Activated CD4-positive, alpha-beta T cell treated with anti-CD3 and anti-CD28 coated beads, Interleukin-2, Interleukin-6, amounts not matched to agents 100 ng/mL and 50 ng/mL, durations not matched to agents 16 hours and 8 hours (primary cell): ENCODE measurements at places on chromosomes 1 and 21.
A peak's percentile ranks its signal among the peaks of the same experiment; 100 is the strongest.

DNA sequence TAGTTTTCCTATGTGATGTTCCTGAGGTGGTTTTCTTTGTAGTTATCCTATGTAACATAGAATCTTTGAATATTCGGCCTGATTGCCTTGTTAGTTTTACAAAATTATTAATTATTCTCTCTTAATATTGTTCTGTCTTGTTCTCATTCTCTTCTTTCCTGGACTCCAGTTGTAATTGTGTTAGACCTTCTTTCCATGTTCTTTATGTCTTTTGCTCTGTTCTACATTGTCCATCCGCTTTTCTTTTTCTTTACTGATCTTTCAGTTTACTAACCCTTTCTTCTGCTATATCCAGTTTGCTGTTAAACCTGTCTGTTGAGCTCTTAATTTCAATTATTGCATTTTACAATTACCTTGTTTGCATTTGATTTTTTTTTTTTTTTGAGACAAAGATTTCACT is 89.3 kb downstream of the PEX14 start:
- no peak for DNase-seq

DNA sequence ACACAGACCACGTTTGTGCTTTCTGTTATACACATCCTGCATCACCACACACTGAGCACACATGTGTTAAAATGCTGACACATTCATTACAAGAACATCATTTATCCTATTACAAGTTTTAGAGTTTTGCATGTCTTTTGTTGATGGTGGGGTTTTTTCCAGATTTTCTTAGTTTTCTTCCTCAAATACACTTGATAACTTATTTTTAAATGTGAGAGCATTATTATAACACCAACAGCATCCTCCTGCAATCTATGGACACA is 67.3 kb downstream of the TGFBR3 start:
- DNase-seq, result no peak

DNA sequence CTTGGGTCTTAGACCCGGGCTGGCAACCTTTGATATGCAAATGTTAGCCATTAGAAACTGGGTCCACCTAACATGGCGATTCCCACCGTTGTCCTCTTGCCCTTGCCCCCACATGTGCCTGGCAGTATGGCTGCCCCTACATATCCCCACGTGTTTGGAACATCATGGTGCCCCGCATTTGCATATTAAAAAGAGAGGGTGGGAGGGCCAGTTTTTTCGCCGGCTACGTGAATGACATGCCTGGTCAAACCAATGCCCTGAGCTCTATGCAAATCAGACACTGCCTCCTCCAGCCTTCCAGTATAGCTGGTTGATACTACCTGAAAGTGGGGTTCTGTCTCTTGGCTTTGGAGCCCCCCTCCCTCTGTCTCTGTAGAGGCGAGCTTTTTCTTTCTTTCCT is 133.0 kb downstream of the CDC42BPA start:
- DNase-seq, result no peak

DNA sequence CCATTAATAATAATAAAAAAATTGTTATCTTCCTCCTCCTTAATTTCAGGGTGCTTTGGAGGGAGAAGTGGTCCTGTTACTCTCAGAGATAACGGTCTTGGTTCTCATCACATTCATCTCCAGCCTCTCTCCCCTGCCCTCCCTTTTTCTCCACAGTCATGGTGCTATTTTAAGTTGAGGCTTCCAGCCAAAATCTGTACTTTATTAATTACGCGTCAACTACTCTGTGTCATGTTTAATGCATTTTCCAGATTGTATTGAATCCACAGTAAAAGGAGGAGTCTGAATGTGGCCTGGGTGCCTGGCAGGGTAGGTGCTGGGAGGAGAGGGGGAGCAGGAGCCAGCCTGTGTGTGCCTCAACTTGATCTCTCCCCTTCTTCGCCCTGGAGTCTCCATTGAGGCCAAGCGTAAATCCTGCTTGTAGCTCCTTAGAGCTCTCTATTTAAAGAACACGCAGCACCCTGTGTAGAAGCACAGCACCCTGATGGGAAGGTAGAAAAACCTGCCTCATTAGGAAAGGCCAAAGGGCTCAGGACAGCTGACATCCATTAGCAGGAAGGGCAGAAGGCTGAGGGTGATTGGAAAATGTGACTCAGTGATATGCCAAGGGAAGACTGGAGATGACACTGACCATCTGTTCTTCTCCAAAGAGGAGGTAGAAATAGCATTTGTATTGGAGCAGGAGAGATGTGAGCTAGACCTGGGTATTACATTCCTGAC is 82.4 kb downstream of the PLXNA2 start:
- DNase-seq, result no peak

DNA sequence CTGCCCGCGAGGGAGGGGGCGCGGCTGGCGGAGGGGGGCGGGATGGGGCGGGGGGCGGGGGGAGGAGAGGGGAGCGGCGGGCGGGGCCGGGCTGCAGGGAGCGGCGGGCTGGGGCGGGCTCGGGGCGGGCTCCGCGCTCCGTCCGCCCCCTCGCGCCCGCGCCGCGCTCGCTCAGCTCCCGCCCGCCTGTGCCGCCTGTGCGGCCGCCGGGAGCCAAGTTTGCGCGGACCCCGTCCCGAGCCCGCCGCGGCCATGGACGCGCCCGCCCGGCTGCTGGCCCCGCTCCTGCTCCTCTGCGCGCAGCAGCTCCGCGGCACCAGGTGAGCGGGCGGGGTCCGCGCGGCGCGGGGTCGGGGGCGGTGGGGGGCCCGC is at the start of gene GABRD:
Gene GABRD, plus strand, starts transcription at position 174 of the 372 bp plus-strand sequence. Its CDS starts 79 bp downstream, at position 253.
- DNase-seq, result no peak

- no peak for DNase-seq
Measured at GRCh38 chr1:43634721-43635120, 15.2 kb upstream of the KDM4A start.

DNA sequence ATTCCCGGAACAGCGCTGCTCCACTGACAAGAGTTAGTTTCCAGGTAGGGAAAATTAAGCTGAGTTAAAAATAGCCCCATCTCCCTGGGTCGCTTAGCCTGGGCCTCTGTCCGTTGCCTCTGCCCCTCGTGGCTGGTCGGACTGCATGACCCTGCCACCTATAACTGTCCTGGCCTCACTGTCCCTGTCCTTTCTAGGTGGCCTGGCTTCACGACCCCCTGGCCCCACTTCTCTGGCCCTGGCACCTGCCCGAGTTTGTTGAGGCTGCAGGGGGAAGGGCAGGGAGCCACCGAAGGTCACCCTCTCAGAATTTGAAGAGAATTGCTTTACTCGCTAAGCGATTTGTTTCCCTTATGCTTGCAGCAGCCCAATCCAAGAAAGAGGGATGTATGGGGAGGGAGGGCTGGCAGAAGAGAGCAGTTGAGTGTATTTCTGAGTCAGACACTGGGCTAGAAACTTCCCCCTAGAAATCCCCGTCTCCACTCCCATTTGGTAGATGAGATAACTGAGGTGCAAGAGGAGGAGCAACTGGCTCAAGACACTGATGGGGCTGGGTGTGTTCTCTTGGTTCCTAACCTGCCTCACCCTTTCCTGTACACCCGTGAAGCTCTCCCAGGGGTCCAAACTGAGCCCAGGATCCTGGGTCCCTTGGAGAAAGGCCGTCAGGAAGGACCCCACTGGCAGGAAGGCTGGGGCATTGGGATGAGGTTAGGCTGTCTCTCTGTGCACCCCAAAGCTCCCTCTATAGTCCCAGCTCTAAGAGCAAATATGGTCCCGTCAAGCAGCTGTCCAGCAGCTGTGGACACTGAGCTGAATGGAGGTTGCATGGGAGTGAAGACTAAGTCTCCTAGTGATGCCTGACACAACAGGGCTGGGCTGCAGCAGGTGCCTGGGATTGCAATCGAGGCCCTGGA is 2.9 kb upstream of the EDN2 start:
- peak; percentile 49 for DNase-seq
